ENCODE measurements at places on chromosomes 7 and 10.

- DNase-seq = no peak
These were observed 356.0 kb downstream of the PPP1R3A start for GRCh38 chr7:113562801-113563200.

DNA sequence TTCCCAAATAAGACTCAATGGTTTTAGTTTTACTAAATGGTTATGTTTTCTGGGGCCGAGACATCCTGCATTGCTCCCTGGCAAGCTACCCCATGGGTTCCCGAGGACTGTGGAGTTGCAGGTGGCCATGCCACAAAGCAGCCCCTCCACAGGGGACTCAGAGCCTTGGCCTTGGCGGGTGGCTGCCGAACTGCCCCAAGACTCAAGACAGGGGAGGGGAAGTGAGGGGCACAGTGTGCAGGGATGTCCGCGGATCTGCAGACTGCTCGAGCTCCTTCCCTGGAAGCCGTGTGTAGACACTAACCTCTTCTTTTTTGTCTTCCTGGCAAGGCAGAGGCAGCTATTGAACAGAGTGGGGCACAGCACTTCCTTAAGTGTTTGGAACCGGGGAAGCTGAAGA lies 154.6 kb downstream of the EBF3 start:
- DNase-seq = no peak

DNA sequence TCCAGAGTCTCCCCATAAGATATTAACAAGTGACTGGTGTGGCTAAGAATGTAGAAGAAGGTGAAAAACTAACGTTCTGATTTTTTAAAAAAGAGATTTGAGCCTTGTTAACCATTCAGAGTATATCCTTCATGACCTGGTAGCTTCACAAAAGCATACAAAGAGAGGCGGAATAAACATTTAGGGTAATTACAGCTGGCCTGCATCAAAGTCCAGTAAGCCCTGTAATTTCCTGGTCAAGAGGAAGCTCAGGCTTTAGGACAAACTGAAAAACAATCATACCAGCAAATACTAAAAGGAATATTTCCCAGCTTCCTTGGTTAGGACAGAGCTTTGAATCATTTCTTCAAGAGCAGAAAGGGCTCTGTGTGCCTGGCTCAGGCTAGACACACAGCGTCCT lies 165.2 kb downstream of the COBL start:
- DNase-seq = no peak

DNA sequence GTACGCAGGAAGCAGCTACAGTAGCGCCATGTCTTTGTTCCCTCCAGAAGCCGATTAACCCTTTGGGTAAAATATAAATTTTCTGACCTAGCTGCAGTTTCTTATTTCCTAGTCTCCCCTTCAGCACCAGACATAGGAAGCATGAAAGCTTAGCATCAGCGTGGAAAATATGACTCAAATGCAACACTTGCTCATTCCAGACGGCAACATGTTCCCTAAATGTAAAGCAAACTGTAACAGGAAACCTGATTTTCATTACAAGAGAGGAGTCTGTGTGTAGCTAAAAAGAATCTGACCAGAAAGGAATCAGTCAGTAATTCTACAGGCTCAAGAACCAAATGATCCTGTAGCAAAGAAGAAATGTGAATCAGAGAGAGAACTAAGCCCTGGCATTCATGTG lies 219.2 kb downstream of the C7orf25 start:
- DNase-seq = peak; percentile 6

DNA sequence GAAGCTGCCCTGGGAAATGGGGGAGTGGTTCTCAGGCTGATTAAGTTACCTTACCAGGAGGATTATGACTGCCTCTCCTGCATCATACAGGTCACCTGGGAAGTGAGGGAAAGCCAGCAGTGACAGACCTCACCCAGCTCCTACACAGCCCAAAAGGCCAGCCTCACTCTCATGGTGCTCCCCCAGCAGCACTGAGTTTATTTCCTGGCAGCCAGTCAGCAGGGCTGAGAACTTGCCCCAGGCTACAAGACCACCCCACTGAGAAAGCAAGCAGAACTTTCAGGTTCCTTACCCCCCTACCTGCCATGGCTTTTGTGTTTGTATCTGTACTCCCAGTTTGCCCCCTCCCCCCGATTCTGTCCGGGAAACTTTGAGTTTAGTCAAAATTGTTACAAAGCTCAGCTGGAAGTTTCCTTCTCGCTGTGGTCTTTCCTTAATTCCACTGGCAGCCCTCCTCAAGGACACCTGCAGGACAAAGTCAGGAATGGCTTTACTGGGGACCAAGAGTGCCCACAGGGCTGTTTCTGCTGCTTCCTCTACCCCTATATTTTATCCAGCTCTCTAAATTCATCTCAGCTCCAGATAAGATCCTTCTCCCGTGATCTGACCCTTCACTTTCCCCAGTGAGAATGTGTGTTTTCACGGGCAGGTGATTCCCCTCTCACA lies 649.8 kb upstream of the MBL2 start:
- no peak for DNase-seq

DNA sequence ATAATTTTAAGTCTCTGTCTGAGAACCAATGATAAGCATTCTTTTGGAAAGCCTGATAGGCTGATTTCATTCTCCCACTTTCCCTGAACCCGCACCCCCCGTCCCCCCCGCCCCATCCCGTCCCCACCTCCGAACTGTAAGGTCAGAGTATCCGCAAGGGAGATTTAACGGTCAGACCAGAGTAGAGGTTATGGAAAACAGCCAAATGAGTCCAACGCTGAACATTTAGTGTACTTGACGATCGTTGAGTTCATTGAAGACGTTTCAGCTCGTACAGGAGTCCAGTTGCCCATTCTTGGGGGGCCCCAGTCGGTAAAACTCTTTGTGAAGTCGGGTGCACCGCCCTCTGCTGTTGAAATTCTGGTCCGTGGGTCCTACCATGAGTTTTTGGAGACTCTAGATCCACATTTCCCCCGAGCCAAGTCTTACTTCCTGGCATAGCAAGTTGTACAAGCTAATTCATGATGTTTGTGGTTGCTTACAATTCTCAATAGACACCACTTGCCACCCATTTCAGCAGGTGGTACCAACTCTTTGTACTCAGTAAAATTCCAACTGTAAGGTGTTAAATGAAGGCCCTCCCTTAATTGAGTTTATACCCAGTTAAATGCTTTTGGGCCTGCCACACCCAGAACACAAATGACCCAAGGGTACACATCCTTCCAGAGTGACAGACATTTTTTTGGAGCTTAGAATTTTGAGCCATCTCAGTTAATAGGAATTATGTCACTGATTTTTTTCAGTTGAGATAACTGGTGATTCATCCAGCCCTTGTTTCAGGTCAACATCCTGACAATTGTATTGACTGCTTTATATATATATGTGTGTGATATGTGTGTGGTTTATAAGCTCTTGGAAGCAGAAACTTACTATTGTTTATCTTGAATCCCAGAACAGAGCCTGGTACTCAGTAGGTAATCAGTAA lies 1.2 kb downstream of the MARCHF5 start:
- peak; percentile 52 for DNase-seq

DNA sequence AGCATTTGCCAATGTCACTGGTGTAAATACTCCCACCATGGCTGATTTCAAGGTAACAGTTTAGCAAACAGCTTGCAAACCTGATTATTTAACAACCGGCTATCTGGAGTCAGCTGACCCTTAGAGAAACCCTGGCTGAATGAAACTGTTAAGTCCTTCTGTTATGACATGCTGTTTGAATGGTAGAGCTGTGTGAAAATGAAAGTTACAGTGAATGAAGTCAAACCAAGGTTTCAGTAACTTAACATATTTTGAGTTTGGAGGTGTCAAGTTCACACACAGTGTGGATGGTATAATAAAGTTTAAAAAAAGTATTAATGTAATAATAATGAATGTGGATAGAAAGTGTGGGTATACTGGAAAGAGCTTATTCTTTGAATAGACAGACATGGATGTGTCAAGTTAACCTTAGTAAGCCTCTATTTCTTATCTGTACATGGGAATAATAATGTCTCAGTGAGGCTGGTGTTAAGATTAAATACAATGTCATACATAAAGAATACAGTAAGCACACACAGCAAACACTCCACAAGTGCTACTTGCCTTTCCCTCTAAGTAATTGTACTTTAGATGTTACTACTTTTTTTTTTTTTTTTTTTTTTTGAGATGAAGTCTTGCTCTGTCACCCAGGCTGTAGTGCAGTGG lies 150.4 kb downstream of the TAX1BP1 start:
- DNase-seq = no peak

DNA sequence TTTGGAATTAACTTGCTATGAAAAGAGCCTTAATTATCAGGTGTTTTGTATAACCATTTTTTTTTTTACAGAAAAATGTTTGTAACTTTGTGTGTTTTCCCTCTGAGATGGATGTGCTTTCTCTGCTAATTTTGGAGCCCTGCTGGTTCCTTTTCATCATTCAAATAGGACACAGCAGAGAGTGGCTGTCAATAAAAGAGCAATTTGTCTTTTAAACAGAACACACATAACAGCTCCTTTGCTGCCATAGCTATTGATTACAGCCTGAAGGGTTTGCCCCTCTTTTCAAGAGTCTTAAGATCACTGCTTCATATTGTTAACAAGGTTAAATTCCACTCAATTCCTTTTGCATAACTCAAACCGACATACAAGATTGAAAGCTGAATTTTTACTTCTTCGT lies 187.2 kb upstream of the MBL2 start:
- DNase-seq = no peak

- DNase-seq = no peak
These were observed 4.6 kb upstream of the ADCYAP1R1 start for GRCh38 chr7:31047313-31048146.

GRCh38 chr7:143413123-143413522 lies 4.5 kb upstream of the EPHA1 start:
- DNase-seq = no peak

GRCh38 chr7:155610633-155611193 lies 33.7 kb upstream of the RBM33 start:
- DNase-seq = no peak

- DNase-seq = peak; percentile 1
These were observed 486.7 kb downstream of the SDK1 start for GRCh38 chr7:3787717-3788264.

DNA sequence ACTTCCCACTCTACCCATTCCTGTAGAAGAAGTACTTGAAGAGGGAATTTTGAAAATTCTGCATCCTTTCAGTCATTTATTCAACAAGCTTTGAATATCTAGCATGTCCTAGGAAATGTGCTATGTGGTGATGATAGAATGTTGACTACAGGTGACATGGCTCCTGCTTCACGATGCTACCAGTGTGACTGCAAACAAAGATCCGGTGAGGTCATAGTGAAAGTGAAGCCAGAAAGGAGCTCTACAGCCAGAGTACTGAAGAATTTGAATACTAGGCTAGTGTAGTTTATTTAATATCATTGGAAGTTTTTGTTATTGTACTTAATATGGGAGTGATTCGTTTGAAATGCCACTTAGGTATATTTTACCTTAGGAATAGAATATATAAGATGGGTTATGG lies 348.1 kb downstream of the TFEC start:
- DNase-seq = no peak

DNA sequence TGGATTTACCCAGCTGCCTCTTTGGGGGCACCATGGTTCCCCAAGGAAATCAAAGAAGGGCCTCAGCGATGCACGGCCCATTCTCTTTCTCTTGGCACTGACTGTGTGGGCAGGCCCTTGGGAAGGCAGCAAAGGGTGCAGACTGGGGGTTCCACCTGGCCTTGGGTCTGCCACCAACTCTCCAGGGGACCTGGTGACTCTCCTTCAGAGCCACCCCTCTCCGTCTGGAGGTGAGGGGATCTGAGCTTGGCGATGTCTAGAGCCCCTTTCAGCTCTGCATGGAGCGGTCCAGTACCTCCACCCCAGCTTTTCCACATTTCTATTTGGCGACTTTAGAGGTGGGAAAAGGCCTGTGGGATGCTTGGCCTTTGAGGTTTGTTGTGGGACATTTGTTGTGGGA lies 69.1 kb downstream of the C10orf120 start:
- no peak for DNase-seq

GRCh38 chr7:35254496-35255442 lies 869 bp upstream of the TBX20 start:
- DNase-seq = no peak

GRCh38 chr7:51062222-51062987 lies 254.2 kb downstream of the COBL start:
- no peak for DNase-seq

DNA sequence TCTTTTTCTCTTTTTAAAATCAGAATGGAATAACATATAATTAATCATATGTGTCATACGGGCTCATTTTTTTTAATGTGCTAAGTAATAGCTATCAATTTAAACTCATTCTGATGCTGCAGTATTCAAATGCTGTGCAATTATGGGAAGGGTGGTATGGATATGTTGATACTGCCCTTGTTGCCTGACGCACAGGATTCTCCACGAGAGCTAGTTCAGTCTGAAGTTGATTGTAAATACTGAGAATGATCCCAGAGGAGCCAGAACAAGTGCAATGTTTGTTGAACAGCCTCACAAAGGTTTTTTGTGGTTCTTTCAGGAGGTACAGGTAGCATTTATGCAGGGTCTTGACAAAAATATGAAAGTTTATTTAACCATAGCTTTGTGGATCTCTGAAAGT lies 13.4 kb downstream of the NPY start:
- no peak for DNase-seq

DNA sequence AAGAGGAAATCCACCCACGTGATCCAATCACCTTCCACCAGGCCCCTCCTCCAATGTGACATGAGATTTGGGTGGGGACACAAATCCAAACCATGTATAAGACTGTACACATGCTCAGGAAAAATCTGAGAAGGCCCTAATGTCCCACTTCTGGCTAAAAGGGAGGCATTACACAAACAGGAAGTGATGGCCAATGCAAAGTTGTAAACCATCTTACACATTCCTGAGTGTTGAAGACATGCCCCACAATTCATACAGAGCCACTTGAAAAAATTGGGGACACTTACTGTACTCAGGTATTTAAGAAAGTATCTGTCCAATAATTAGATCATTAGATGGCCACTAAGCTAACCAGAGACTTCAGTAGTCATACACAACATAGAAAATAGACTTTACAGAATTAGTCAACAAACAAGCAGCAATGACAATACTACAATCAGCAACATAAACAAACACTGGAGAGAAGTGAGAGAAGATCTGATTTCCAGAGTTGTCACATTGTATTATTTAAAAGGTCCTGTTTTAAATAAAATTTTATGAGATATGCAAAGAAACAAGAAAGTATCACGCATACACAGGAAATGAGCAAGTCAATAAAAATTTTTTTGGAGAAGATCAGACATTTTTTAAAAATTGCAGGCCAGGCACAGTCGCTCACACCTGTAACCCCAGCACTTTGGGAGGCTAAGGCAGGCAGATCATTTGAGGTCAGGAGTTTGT lies 143.3 kb downstream of the DGKI start:
- no peak for DNase-seq

DNA sequence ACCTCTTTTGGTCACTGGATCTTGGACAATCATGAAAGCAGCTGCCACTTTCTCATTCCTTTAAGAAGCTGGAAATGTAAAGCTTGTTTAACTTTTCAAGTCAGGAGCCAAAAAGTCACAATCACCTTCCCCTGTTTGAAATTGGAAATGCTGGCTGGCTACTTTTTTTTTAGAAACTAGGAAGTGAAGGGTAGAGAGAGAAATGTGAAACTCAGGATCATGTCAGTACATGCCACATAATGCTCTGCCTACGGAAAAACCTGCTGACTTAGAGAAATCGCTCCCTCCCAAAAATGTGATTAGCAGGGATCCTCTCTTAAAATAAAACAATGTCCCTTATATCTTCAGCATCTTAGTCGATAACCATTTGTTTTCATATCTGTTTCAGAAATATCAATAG lies 188.4 kb upstream of the C7orf33 start:
- no peak for DNase-seq

- no peak for DNase-seq
These were observed 71.9 kb downstream of the PLXDC2 start for GRCh38 chr10:19888061-19888660.

- DNase-seq = no peak
These were observed 67.0 kb upstream of the PLXNA4 start for GRCh38 chr7:132643302-132643701.

All from brain microvascular endothelial cell (primary cell).